ENCODE measurements at places on chromosomes 4 and X. TPM values are rescaled to one million over a fixed set of nuclear protein-coding genes. Genes with fewer than 3 reads are reported as not detected.

Gene ARHGAP36
- not detected for total RNA-seq

DNA sequence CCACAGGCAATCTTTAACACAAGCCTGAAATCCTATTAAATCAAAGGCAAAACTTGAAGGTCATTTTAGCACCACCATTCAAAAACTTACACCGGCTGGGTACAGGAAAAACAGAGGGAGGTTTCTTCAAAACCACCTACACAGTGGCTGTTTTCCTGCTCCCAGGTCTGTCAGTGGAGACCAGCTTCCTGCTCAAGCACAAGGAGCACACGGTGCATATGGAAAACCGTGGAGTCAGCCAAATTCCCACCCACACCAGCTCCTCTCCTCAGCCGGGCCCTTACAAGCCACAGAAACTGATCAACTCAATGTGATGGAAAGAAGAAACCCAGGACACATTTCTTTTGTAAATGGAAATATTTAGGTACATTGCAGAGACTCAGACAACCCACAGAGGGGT lies 14.3 kb upstream of the FAM241A start:
- H3K36me3 ChIP-seq = no peaks in the 10 kb centered on the region
- peaks cover 12% of the 10 kb centered on the region for H3K27me3 ChIP-seq
- no peaks in the 10 kb centered on the region for H3K4me1 ChIP-seq
- no peak overlapping the region for H3K4me3 ChIP-seq
- DNase-seq = no peak
- H3K27ac ChIP-seq = no peak overlapping the region

Gene LONRF3
- 0.29 TPM for total RNA-seq

- peaks cover 7% of the 10 kb centered on the region for H3K4me1 ChIP-seq
- peaks cover 2% of the 10 kb centered on the region for H3K27me3 ChIP-seq
- DNase-seq = no peak
- H3K36me3 ChIP-seq = no peaks in the 10 kb centered on the region
- no peak overlapping the region for H3K27ac ChIP-seq
Observed at GRCh38 chrX:109859651-109860050, 126.6 kb upstream of the ACSL4 start.

Gene GYPA
- not detected for total RNA-seq

DNA sequence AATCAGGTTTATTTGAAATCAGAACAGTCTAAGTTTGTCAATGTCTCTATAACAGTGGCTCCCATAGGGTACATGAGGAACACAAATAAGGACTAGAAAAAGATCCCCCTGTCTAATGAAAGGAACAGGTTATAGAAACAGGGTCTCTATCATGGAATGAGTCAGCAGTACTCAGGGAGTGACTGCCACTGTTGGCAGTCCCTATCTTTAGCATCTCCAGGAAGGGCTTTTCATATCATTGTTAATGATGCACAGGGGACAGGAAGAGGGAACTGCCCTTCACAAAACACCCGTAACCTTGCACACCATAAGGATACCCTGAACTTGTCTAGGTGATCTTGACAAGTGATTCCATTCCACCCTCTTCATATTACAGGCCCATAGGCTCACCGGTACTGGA lies 38.5 kb upstream of the SMIM10L2A start:
- no peak for DNase-seq
- peaks cover 14% of the 10 kb centered on the region for H3K36me3 ChIP-seq
- H3K27me3 ChIP-seq = no peaks in the 10 kb centered on the region
- no peak overlapping the region for H3K4me3 ChIP-seq
- peaks cover 41% of the 10 kb centered on the region for H3K4me1 ChIP-seq

DNA sequence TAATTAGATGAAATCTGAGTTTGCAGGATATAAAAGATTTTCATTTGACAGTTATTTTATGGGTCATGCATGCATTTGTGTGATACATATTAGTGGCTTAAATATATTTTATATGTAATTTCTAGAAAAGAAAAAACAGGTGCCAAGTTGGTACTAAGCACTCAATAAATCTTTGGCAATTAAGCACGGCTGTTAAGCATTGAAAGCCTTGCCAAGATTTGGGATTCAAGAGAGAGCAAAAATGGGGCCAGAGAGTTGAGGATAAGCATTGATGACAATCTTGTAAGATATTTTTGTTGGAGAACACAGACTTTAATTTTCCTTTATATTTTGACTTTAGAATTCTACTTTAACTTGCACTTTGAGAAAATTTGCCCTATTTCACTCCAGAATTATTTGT lies 249.8 kb upstream of the MAD2L1 start:
- no peaks in the 10 kb centered on the region for H3K27me3 ChIP-seq
- no peak for DNase-seq
- H3K4me3 ChIP-seq = no peak overlapping the region
- H3K27ac ChIP-seq = no peak overlapping the region

Gene C1QTNF7
- not detected for total RNA-seq

GRCh38 chrX:46791927-46792809 lies 33.2 kb upstream of the SLC9A7 start:
- H3K4me1 ChIP-seq = peaks cover 19% of the 10 kb centered on the region
- H3K36me3 ChIP-seq = no peaks in the 10 kb centered on the region
- DNase-seq = peak; percentile 7
- H3K4me3 ChIP-seq = no peak overlapping the region

DNA sequence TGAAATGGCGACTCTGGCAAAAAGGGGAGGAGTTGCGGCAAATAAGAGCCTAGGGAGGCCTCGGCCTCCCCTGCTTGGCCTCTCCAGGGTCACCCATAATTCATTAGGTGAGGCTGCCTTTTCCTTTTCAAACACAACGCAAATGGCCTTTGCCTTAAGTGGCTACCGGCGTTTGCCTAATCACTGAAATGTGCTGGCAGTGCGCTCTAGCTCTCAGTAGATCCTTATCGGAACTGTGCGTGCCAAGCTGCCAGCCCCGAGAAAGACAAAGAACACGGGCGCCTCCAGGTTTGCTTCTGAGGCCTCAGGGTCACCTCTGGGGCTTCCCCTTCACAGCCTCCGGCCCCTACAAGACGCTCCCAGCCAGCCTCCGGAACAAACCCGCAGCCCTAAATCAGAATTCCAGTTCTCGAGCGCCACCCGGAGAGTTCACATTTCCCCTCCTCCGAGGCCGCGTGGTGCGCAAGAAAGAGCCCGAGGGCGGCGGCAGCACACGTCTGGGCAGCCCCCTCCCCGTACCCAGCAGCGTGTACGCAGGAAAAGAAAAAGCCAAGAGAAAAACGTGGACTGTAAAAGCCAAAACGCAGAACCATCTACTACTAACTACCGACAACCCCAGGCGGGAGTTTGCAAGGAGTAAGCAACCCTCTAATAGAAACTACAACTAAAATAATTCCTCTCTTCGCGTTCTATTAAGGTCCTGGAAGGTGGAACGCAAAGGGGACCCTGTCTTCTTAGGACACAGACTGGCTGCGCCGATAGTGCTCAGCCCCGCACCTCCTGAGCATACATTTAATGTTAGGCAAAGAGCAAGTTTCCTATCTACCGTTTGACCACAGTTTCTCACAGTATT lies 76.5 kb upstream of the BCOR start:
- no peaks in the 10 kb centered on the region for H3K36me3 ChIP-seq
- DNase-seq = peak; percentile 61
- H3K4me1 ChIP-seq = peaks cover 46% of the 10 kb centered on the region
- peak overlapping the region; percentile 99 for H3K27ac ChIP-seq
- peak overlapping the region; percentile 87 for H3K4me3 ChIP-seq
- H3K27me3 ChIP-seq = no peaks in the 10 kb centered on the region

Gene MAEA
- 69.0 TPM for total RNA-seq

Gene ZNF141
- 25.9 TPM for total RNA-seq

GRCh38 chr4:37780444-37781130 lies 45.9 kb upstream of the PGM2 start:
- H3K4me3 ChIP-seq = no peak overlapping the region
- no peaks in the 10 kb centered on the region for H3K36me3 ChIP-seq
- no peaks in the 10 kb centered on the region for H3K27me3 ChIP-seq

Gene ARHGAP6
- not detected for total RNA-seq

GRCh38 chr4:76434901-76435527 lies at the start of gene SHROOM3:
Gene SHROOM3 (plus strand): TSS chr4:76435229. CDS start chr4:76436053, 824 bp downstream.
- DNase-seq = no peak
- no peak within 1 kb of the TSS for H3K4me3 ChIP-seq
- H3K27me3 ChIP-seq = peaks cover 46% of the 10 kb centered on the region

- H3K4me1 ChIP-seq = peaks cover 7% of the 10 kb centered on the region
- no peak overlapping the region for H3K27ac ChIP-seq
- no peak overlapping the region for H3K4me3 ChIP-seq
- H3K36me3 ChIP-seq = no peaks in the 10 kb centered on the region
- H3K27me3 ChIP-seq = peaks cover 22% of the 10 kb centered on the region
Observed at GRCh38 chr4:114603497-114603896, 4.9 kb downstream of the UGT8 start.

DNA sequence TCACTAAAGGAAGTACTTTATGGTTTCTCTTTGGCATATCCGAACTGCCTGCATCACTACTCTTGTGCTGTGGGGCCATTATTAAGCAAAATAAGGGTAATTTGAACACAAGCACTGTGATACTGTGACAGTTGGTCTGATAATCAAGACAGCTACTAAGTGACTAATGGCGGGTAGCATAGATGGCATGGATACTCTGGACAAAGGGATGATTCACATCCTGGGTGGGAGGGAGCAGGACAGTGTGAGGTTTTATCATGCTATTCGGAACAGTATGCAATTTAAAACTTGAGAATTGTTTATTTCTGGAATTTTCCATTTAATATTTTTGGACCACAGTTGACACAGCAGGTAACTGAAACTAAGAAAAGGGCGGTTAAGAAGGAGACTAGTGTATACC lies 52.6 kb upstream of the CITED1 start:
- H3K36me3 ChIP-seq = no peaks in the 10 kb centered on the region
- H3K27ac ChIP-seq = no peak overlapping the region
- H3K4me3 ChIP-seq = no peak overlapping the region
- DNase-seq = no peak
- no peaks in the 10 kb centered on the region for H3K27me3 ChIP-seq
- H3K4me1 ChIP-seq = no peaks in the 10 kb centered on the region

DNA sequence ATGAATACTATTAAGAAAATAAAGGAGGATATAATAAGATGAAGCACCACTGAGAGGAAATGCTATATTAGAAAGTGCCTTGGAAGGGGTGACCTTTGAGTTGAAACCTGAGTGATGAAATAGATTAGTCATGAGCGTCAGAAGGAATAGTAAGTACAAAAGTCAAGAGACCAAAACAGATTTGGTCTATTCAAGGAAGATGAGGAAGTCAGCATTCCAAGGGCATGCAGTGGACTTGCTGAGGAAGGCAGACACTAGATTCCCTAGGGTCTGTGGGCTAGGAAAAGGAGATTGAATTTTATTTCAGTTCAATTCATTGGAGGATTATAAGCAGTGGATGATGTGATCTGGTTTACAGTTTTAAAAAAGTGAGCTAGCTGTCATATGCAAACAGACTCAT lies 73.0 kb upstream of the WDFY3 start:
- no peaks in the 10 kb centered on the region for H3K27me3 ChIP-seq
- H3K36me3 ChIP-seq = no peaks in the 10 kb centered on the region
- H3K4me3 ChIP-seq = no peak overlapping the region
- H3K27ac ChIP-seq = no peak overlapping the region
- DNase-seq = no peak

DNA sequence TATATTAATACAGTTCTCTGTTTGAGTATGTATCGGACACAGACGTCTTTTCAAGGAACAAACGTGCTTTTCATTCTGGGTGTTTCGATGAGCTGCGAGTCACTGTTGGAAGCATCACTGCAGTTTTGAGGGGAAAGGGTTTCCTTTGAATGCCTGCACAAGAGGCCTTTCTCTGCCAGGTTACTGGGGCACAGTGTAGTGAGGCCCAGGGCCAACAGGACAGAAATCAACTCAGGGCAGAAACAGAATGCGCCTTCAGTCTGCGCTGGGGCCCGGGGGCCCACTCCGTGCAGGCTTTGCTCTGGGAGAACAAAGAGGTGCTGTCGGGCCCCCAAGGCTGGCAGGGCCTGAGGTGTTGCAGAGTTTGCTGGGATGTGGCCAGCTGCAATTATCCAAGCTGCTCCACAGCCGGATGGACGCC lies 2.3 kb upstream of the PPP2R3B start:
- H3K4me1 ChIP-seq = peaks cover 15% of the 10 kb centered on the region
- no peaks in the 10 kb centered on the region for H3K27me3 ChIP-seq
- H3K36me3 ChIP-seq = no peaks in the 10 kb centered on the region
- no peak for DNase-seq
- no peak overlapping the region for H3K4me3 ChIP-seq
- H3K27ac ChIP-seq = no peak overlapping the region

- H3K4me1 ChIP-seq = no peaks in the 10 kb centered on the region
- peaks cover 2% of the 10 kb centered on the region for H3K27me3 ChIP-seq
- H3K27ac ChIP-seq = no peak overlapping the region
- no peak for DNase-seq
- H3K4me3 ChIP-seq = no peak overlapping the region
Observed at GRCh38 chr4:130027973-130028372, 932.0 kb downstream of the C4orf33 start.

GRCh38 chr4:107153956-107154355 lies 117.8 kb upstream of the DKK2 start:
- no peak for DNase-seq
- no peaks in the 10 kb centered on the region for H3K4me1 ChIP-seq
- H3K27me3 ChIP-seq = no peaks in the 10 kb centered on the region
- H3K4me3 ChIP-seq = no peak overlapping the region
- no peak overlapping the region for H3K27ac ChIP-seq

- H3K36me3 ChIP-seq = no peaks in the 10 kb centered on the region
- DNase-seq = no peak
- H3K27me3 ChIP-seq = peaks cover 21% of the 10 kb centered on the region
- H3K4me1 ChIP-seq = no peaks in the 10 kb centered on the region
Observed at GRCh38 chrX:134642386-134642785, 15.9 kb downstream of the PLAC1 start.

DNA sequence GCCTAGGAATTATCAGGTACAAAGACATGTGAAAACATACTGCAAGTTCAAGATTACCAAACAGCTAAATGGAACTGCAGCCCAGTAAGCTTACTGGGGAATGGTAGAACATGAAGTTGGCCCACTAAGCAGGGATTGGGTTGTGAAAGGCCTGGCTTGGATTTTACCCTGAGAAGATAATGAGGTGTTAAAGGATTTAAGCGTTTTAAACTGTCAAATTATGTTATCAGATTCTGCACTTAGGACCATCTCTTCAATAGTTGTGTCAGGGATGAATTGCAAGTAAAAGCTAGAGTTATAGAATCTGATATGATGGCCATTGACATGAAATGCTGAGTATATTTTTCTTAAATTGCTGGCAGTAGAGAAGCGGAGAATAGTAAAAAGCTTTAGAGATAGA lies 225.7 kb downstream of the GRID2 start:
- no peak overlapping the region for H3K4me3 ChIP-seq
- no peaks in the 10 kb centered on the region for H3K4me1 ChIP-seq
- no peaks in the 10 kb centered on the region for H3K27me3 ChIP-seq
- H3K27ac ChIP-seq = no peak overlapping the region
- no peak for DNase-seq

- H3K4me3 ChIP-seq = no peak overlapping the region
- no peak overlapping the region for H3K27ac ChIP-seq
- no peaks in the 10 kb centered on the region for H3K4me1 ChIP-seq
- DNase-seq = no peak
- H3K36me3 ChIP-seq = no peaks in the 10 kb centered on the region
Observed at GRCh38 chrX:7233580-7234406, 85.8 kb upstream of the PUDP start.
